Activated naive CD8-positive, alpha-beta T cell treated with anti-CD3 and anti-CD28 coated beads for 36 hours (primary cell): ENCODE measurements at places on chromosomes 7 and 10. TPM values are rescaled to one million over a fixed set of nuclear protein-coding genes. Genes with fewer than 3 reads are reported as not detected.
A peak's percentile ranks its signal among the peaks of the same experiment; 100 is the strongest.

DNA sequence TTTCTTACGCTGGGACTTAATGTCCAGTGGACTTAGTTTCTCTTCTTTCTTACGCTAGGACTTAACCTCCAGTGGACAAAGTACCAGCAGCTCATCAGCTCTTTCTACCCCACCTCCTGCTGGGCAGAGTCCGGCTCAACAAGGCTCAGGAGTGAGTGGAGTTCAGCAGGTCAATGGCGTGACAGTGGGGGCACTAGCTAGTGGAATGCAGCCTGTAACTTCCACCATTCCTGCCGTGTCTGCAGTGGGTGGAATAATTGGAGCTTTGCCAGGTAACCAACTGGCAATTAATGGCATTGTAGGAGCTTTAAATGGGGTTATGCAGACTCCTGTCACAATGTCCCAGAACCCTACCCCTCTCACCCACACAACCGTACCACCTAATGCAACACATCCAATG, 199.7 kb downstream of the MLLT10 start:
- H3K4me1 ChIP-seq, result peaks cover 19% of the 10 kb centered on the region
- H3K27ac ChIP-seq, result no peak overlapping the region
- no peak overlapping the region for H3K4me3 ChIP-seq
- H3K36me3 ChIP-seq, result peaks cover 20% of the 10 kb centered on the region

DNA sequence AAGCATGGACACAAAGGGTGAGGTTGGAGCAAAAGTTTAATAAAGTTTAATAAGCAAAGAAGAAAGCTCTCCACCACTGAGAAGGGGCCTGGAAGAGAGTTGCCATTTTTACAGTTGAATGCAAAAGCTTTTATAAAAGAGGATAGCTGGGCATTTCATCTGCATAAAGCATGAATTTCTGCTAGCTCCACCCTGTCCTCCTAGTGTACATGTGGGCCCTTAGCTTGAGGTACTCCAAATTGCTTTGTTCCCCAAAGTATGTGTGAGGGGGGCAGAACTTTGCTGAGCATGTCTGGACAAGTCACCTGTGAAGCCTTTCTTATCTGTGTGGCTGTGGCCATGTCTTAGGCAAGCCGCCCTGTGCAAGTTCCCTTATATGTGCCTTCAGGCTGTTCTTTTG, 22.6 kb upstream of the CROT start:
- no peak overlapping the region for H3K4me3 ChIP-seq
- no peak overlapping the region for H3K27ac ChIP-seq
- DNase-seq, result no peak
- H3K4me1 ChIP-seq, result no peaks in the 10 kb centered on the region

DNA sequence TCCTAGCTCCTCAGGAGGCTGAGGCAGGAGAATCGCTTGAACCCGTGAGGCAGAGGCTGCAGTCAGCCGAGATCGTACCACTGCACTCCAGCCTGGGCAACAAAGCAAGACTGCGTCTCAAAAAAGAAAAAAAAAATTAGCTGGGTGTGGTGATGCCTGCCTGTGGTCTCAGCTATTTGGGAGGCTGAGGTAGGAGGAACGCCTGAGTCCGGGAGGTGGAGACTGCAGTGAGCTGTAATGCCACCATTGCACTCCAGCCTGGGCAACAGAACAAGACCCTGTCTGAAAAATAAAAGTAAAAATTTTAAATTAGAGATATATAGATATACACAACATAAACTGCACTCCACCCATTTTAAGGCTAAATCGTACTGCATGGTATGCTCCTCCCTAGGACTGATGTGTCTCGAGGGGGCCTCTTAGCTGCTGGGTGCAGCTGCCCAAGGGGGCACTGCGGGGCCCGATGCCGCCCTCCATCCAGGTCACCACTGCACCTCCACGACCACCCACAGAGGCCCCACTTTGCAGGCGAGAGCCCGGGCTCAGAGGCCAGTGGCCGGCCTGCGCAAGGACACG, 40.9 kb upstream of the FOXK1 start:
- no peaks in the 10 kb centered on the region for H3K27me3 ChIP-seq
- H3K27ac ChIP-seq, result peak overlapping the region; percentile 79
- peaks cover 3% of the 10 kb centered on the region for H3K36me3 ChIP-seq

DNA sequence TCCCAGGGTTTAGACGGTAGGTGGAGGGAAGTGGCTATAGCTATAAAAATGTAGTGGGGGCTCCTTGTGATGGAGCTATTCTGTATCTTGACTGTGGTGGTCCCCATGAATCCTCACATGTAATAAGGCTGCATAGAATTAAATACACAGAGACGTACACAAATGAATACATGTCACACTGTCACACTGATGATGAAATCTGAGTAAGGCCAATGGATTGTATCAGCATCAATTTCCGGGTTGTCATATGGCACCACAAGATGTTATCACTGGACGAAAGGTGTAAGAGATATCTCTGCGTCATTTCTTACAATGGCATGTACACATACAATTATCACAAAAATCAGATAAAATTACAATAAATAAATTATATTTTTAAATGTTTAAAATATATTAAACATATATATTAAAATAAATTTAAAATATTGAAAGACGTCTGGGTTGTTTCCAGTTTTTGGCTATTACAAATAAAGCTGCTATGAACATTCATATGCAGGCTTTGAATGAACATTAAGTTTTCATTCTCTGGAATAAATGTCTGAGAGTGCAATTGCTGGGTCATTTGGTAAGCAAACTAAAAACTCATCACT, 38.1 kb downstream of the LEP start:
- no peaks in the 10 kb centered on the region for H3K4me1 ChIP-seq
- H3K27me3 ChIP-seq, result no peaks in the 10 kb centered on the region
- H3K36me3 ChIP-seq, result peaks cover 19% of the 10 kb centered on the region
- no peak overlapping the region for H3K27ac ChIP-seq

GRCh38 chr10:93386631-93387369, 95.3 kb downstream of the MYOF start:
- no peak overlapping the region for H3K4me3 ChIP-seq
- DNase-seq, result peak; percentile 8
- peaks cover 18% of the 10 kb centered on the region for H3K4me1 ChIP-seq
- peaks cover 23% of the 10 kb centered on the region for H3K36me3 ChIP-seq

DNA sequence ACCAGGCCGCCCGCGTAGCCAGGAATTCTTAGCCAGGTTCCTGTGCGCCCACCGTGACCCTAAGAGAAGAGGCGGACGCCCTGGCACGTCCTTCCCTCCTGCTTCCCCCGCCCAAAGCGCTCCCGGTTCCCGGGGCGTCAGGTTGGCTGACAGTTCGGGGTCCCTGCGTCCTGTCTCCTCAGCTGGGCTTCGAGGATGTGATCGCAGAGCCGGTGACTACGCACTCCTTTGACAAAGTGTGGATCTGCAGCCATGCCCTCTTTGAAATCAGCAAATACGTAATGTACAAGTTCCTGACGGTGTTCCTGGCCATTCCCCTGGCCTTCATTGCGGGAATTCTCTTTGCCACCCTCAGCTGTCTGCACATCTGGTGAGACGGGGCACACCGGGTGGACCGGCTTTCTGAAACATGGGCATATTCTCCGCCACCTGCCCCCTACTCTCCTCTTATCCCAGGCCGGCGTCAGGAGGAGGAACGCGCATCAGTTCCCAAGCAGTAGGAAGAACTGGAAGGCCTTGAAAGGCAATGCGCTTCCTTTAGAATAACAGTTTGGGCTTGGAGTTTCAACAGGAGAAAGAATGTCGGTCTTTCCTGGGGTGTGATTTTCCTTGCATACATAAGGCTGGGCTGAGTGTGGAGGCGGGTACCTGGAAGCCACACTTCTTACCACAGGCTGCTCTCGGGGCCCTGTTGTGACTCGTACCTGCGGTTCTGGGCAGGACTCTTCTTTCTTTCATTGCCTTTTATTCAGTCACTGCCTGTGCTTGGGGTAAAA, 728 bp downstream of the CAV2 start:
- H3K4me3 ChIP-seq, result peak overlapping the region; percentile 48
- H3K4me1 ChIP-seq, result peaks cover 9% of the 10 kb centered on the region
- H3K36me3 ChIP-seq, result no peaks in the 10 kb centered on the region
- peaks cover 68% of the 10 kb centered on the region for H3K27me3 ChIP-seq
- no peak overlapping the region for H3K27ac ChIP-seq

DNA sequence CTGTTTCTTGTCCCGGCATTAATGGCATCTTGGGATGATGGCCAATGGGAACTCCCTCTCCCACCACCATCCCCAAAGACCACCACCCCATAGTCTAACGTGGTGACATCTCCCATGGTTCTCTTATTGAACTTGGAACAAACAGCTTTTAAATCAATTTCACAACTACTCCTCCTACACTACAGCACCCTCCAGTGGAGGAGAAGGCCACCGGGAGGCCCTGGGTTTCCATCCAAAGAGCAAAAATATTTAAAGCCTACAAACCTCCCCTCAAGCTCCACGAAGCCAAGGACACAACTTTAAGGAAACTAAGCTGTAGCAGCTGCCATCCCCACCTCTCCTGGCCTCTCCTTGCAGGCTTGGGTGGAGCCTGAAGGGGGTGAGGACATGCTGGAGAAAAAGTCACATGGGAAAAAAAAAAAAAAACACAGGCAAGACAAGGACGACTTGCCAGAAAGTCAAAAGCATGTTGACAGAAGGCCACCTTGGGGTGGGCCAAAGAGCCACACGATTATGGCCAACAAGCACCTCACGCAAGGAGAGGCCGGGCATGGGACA, 94.0 kb upstream of the LANCL2 start:
- no peak overlapping the region for H3K4me3 ChIP-seq
- no peaks in the 10 kb centered on the region for H3K36me3 ChIP-seq
- no peaks in the 10 kb centered on the region for H3K27me3 ChIP-seq
- no peak for DNase-seq
- H3K27ac ChIP-seq, result no peak overlapping the region

- peaks cover 7% of the 10 kb centered on the region for H3K27me3 ChIP-seq
- H3K36me3 ChIP-seq, result no peaks in the 10 kb centered on the region
- no peak overlapping the region for H3K27ac ChIP-seq
- no peak for DNase-seq
Observed at GRCh38 chr7:38936641-38937040, 27.6 kb upstream of the VPS41 start.

GRCh38 chr7:99380032-99380822, 5.7 kb downstream of the ARPC1B start:
- peak overlapping the region; percentile 92 for H3K27ac ChIP-seq
- H3K4me3 ChIP-seq, result peak overlapping the region; percentile 77
- peaks cover 56% of the 10 kb centered on the region for H3K4me1 ChIP-seq
- DNase-seq, result peak; percentile 61

GRCh38 chr7:14055813-14056212, 66.3 kb upstream of the ETV1 start:
- H3K27ac ChIP-seq, result no peak overlapping the region
- no peak overlapping the region for H3K4me3 ChIP-seq
- no peak for DNase-seq
- no peaks in the 10 kb centered on the region for H3K36me3 ChIP-seq
- no peaks in the 10 kb centered on the region for H3K27me3 ChIP-seq

The TIAL1 gene
- 215 TPM for total RNA-seq

The PDLIM1 gene
- total RNA-seq, result 1.6 TPM

The AKR1C8 gene
- 0.22 TPM for total RNA-seq
